ENCODE measurements at places on chromosomes 1 and 21. TPM values are rescaled to one million over a fixed set of nuclear protein-coding genes. Genes with fewer than 3 reads are reported as not detected.

Gene RPS27
- total RNA-seq: 1,802 TPM

Gene ALDH4A1
- total RNA-seq: 17.0 TPM

Gene KIRREL1
- 57.9 TPM for total RNA-seq

Gene UBL4B
- not detected for total RNA-seq

Gene CNR2
- 0.05 TPM for total RNA-seq

Gene CYP4Z1
- total RNA-seq: 1.4 TPM

Gene TAS1R3
- total RNA-seq: 0.09 TPM

Gene ILDR2
- total RNA-seq: 0.10 TPM

Gene EFNA1
- total RNA-seq: 12.6 TPM

Gene TCP10L
- total RNA-seq: 0.48 TPM

Gene LAMB3
- 1.5 TPM for total RNA-seq

Gene IFI44
- total RNA-seq: 32.7 TPM

Gene NBPF10
- total RNA-seq: 3.4 TPM

Gene HAO2
- total RNA-seq: not detected

Gene CLEC20A
- total RNA-seq: not detected

Gene PLA2G2A
- total RNA-seq: 310 TPM

Gene SLC5A3
- total RNA-seq: 10.9 TPM

Data from posterior vena cava (tissue), 2 donors.